ENCODE measurements at places on chromosomes 2 and 18.

DNA sequence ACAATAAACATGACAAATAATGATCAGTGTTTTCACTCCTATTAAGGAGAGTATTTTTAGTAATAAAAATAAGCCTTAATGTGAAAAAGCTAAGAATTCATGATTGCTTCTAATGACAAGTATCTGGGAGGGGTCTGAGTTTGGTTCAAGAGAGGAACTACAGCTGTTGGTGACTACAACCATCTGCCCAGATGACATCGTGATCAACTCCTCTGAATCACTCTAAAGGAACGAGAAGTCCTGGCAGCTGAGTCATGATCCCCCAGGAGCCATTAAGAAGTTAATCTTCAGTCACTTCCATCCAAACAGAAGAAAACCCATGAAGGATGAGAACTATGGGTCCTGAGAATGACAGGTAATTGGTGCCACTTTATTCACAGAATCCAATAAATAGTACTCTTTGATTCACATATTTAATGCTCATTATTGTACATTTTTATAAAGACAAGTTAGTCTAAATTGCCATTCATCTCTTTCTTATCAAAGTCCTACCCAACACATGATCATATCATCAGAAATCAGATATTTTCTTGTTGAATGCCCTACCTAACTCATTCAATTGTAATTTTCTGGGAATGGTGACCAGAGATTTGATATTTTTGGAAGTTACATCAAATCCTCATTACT is 6.8 kb downstream of the TFPI start:
- DNase-seq = no peak

DNA sequence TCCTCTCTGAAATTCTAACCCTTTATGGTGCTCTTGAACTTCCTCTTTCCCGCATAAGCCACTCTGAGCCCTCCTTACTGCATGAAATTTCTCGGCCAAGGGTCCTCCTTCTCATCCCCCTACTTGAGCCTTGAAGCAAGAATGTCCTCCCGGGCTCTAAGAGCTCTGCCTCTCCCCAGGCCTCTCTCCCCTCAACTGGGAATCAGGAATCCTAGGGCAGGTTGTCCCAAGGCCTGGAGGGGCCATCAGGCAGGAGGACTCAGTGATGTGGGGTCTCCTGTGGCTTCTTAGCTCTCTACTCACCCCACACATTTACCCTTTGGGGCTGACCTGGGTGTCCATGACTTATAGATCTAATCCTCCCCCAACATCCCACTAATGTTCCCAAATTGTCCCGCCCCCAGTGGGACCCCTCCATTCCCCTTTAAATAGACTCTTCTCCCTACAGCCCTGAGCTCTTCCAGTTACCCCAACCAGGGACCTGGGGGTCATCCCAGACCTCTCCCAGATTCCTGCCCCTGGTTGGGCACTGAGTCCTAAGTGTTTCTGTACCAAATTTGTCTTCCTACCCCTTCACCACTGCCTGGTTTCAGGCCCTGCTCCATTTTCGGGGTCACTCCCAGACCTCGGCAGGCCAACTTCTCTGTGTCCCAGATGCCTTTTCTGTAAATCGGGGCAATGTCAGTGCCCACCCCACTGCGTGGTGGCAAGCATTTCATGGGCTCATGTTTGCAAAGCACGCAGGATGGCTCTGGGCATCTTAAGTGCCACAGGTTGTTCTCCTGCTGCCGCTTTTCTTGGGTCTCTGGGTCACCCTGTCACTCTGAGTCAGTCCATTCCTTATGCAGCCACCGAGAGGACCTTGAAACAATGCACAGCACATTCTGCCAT is 171.2 kb downstream of the ASB1 start:
- DNase-seq = no peak

DNA sequence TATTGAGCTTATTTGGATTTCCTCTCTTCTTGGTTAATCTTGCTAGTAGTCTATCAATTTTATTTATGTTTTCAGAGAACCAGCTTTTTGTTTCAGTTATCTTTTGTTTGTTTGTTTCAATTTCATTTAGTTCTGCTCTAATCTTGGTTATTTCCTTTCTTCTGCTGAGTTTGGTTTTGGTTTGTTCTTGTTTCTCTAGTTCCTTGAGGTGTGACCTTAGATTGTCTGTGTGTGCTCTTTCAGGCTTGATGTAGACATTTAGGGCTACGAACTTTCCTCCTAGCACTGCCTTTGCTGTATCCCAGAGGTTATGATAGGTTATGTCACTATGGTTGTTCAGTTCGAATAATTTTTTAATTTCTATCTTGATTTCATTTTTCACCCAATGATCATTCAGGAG is 141.6 kb downstream of the ZNF236 start:
- DNase-seq = no peak

GRCh38 chr2:200266406-200266805 is 40.1 kb upstream of the SPATS2L start:
- no peak for DNase-seq

DNA sequence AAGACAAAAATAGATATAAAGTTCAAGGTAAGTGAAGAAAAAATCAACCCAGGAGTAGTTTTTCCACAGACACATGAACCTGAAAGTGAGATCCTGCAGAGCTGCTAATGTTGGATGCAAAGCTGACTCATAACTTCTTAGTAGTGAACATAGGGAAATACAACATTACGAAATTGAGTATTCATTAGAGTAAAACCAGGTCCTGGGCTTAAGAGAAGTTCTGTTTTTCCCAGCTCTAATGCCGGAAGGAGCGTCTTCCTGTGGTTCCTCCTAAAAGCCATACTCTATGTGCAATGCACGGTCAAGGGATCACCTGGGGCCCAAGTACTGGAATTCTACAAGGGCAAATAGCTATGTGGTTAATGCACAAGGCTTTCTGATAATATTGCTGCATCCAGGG is 141.7 kb downstream of the RBMS1 start:
- no peak for DNase-seq

- no peak for DNase-seq
Measured at GRCh38 chr2:109290887-109291643, 162.1 kb downstream of the SH3RF3 start.

DNA sequence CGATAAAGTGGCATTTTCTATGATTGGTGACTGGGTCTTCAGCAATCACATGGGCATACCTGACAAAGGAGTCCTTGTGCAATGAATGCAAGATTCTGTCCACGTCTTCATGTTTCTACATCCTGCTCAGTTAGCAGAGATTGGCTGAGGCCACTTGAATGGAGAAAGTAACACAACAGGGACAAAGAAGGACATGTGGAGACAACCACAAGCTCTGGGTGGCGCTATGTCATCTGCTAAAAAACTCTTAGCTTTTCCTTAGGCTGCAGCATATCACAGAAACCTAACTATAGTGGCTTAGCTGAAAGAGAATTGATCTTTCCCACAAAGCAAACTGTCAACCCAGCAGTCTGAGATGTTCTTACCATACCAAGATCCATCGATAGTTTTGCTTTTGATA is 1109.7 kb downstream of the SOCS6 start:
- DNase-seq = no peak

DNA sequence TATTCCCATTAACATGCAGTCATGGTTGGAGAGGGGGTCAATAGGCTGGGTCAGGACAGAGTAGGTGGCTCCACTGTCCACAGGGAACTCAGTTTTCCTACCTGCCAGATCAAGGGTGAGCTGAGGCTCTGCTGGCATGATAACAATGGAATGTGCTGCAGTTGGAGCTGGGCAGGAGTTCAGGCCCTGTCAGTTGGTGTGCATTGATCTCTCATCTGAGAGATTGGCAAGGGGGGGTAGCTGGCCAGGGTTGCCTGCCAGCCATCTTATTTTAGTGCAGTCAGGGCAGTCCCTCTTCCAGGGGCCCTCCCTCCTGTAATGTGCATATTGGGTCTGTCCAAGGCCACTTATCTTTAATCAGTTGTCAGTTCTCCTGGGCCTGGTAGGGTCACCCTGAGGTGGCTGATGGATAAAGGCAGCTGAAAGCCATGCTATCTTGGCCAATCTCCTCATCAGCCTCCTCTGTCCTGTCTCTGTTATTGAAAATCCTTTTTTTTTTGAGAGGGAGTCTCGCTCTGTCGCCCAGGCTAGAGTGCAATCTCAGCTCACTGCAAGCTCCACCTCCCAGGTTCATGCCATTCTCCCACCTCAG is 38.1 kb upstream of the CCBE1 start:
- DNase-seq = no peak

DNA sequence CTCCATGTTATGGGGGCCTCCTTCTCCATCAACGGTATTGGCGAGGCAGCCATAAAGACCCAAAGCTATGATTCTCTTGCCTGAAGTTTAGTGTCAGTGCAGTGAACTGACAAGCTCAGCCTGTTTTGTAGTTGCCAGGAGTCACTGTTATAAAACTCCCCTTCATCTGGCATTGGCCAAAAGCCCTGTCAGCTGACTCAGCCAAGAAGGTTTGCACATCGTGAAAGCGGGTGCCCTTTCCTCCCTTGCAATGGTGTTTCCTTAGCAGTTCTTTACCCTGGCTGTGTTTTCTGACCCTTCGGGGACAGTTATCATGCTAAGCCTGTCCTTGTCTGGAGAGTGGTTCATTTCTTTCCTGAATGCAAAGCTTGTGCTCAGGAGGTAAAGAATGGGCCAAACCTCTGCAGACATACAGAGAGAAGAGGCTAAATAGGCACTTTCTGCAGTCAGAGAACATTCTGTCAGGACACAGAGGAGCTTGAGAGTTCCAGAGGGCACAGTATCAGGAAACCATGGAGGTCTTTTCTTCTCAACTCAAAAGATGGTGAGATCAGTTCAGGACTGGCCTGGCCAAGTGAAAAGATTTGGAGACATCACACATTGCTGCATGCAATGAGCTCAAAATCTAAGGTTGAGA is 414.2 kb downstream of the ZNF521 start:
- no peak for DNase-seq

- DNase-seq = no peak
Measured at GRCh38 chr2:73111073-73112025, 1.4 kb downstream of the RAB11FIP5 start.

DNA sequence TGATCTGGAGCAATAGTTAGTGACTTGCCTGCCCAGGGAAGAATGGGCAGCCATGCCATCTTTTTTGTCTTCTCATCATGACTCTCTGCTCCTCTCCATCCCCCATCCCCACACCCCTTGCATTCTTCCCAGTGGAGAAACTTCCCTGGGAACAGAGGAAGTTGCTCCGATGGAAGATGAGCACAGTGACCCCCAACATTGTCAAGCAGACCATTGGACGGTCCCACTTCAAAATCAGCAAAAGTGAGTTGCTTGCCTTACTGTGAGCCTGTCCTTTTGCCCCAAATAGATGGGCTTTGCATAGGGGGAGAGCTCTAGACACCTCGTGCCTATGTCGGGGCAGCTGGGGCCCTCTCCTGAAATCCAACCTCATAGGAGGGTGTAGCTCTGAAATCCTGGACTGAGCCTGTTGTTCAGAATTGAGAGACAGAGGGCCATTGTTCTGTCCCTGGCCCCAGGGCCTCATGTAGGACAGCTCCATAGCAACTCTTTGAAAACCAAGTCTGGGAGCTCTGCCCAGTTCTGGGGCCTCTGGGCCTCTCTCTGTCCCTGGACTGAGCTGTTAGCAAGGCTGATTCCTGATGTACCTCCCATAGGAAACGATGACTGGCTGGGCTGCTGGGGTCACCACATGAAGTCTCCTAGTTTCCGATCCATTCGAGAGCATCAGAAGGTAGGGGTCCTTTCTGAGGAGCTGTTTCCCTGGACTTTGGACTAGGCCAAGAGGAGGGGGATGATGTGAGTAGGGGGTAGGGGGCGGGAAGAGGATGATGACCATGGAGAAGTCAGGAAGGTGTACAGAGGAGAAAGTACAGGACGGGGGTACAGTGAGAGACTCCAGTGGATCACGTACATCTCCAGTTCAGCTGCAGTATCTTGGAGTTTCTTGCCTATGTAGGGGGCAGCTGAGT is 35.2 kb downstream of the TTLL4 start:
- no peak for DNase-seq

DNA sequence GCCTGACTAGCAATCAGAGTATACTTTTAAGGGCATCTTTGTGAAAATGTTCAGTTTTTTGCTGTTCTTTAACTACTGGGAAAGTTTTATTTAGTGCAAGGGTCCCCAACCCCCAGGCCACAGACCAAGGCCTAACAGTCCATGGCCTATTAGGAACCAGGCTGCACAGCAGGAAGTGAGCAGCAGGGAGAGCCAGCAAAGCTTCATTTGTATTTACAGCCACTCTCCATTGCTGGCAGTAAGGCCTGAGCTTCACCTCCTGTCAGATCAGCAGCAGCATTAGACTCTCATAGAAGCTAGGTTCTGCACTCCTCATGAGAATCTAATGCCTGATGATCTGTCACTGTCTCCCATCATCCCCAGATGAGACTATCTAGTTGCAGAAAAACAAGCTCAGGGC is 17.1 kb upstream of the NR4A2 start:
- no peak for DNase-seq

- no peak for DNase-seq
Measured at GRCh38 chr18:11990539-11990938, 9.2 kb downstream of the IMPA2 start.

DNA sequence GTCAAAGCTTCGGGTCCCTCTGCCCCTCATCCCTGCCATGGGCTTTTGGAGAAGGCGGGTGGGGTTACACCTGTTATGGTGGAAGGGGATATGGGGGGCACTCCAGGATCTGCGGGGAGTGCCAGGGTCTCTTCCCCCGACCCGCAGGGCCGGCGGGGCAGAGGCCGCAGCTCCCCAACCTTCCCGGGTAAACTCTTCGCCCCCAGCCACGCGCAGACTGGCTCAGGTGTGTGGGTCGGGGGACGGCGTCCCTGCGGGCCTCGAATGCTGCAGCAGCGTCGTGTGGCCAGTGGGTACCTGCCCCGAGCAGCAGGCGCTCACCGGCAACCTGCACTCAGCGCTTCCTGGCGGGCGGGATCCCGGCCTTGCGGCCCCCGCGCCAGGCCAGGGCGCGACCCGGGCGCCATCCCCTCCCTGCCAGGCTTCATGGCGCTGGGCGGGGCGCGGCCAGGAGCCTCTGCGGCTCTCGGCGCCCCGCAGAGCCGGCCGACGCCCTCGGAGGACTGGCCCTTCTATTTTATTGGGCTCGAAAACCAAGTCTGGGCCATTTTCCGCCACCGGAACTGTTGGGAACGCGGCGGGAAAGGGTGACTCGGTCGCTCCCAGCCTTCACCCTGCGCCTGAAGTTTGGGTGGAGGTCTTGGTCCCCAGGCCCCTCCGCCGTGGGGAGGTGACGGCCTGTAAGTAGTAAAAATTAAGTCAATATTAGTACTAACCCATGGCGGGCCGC is 4.5 kb downstream of the GBX2 start:
- DNase-seq = no peak

DNA sequence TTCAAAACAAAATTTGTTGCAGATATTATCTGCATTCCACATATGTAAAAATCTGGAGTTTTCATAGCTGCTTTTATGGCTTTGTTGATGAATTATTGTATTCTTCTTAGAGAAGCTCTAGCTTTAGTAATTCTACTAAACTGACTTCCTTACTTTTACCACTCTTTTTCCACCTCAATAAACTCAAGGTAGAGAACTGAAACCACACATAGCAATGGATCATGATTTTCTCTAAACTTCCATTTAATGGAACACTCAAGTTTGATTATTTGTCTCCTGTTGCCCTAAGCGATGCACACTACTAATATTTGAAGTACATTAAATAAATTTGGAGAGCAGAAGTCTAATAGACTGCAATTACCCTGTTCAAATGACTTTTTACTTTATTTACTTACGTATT is 192.0 kb downstream of the NBAS start:
- no peak for DNase-seq

- DNase-seq = no peak
Measured at GRCh38 chr18:13915995-13916431, 677 bp upstream of the MC2R start.

- DNase-seq = no peak
Measured at GRCh38 chr2:142863485-142863961, 13.9 kb upstream of the KYNU start.

GRCh38 chr2:24546669-24547068 is 55.6 kb downstream of the NCOA1 start:
- no peak for DNase-seq
